Stimulated activated CD8-positive, alpha-beta memory T cell treated with anti-CD3 and anti-CD28 coated beads, Interleukin-4, amount 100 ng/mL, for 4 hours (primary cell): ENCODE measurements at places on chromosomes 3 and 15.

DNA sequence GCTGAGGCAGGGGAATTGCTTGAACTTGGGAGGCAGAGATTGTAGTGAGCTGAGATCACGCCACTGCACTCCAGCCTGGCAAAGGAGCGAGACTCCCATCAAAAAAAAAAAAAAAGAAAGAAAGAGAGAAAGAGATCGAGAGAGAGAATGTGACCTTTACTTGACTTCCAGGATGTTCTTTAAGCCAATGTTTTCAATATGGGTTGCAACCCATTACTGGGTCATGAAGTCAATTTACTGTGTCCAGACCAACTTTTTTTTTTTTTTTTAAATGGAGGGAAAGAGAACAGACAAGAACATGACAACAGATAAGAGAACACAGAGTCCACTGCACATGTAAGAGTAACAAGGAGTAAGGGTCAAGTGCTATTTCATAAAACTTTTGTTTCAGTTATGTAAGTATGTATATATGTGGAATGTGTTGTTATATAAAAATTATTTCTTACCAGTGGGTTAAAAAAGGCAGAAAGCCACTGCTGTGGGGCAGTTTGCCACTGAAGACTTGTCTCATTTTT is 29.8 kb downstream of the RAB8B start:
- no peak for DNase-seq

- DNase-seq: no peak
These were observed 64.6 kb downstream of the LYSMD4 start for GRCh38 chr15:99668533-99669182.

DNA sequence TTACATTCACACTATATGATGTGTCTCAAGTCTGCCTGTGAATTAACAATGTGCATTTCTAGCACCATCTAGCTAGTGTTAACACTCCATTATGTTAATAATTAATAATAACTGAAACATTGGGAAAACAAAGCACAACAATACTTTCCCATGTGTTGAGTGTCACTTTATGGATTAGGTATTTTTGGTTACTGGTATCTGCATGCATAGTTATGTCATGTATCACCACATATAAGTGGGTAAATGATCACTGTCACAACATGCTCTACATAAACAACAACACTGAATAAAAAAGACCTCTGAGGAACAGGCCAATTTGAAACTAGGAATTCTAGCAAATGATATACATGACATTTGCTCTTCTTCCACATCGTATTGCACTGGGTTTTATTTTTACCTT is 74.7 kb downstream of the MLH1 start:
- DNase-seq: no peak

DNA sequence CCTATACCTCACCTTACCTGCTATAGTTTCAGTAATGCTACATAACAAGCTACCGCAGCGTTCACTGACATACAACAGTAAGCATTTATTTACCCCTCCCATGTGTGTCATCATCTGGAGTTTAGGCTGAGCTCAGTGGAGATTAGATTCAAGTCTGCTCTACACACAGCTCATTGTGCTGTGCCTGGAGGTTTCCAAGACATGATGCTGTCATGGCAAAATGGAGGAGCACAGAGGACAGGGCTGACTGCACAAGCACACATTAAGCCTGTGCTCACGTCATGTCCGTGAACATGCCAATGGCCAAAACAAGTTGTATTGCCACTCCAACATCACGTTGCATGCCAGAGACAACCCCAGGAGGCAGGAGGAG is 333.8 kb upstream of the TRIM42 start:
- DNase-seq: no peak

DNA sequence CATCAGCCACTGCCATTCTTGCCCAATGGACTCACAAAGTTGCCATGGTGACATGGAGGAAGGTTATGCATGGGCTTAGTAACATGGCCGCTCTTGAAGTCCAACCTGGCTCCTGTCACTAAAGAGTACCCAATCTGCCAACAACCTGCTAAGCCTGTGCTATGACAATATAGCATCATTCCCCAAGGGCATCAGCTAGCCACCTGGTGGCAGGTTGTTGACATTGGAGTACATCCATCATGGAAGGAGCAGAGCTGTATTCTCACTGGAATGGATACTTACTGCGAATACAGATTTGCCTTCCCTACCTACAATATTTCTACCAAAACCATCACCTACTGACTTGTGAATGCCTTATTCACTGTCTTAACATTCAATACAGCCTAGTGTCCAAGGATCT is 138.9 kb upstream of the RORA start:
- no peak for DNase-seq

DNA sequence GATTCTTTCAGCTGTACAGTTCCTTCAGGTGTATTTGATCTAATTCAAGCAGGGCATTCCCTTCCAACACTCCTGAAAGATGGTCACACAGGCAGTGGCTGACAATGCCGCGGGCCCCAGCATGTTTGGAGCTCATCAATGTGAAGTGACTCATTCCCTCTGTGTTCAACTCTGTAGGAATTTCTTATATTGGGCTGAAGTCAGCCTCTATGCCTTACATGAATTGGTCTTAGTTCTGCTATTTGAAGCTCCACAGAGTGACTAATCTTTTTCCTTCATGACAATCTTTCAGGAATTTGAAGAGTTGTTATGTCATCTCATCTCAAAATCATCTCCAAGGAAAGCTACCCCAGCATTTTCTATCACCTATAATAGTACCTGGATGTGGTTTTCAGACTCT is 142.5 kb upstream of the C2CD4B start:
- no peak for DNase-seq

- DNase-seq: no peak
These were observed 28.5 kb downstream of the MFSD1 start for GRCh38 chr3:158830391-158830790.

DNA sequence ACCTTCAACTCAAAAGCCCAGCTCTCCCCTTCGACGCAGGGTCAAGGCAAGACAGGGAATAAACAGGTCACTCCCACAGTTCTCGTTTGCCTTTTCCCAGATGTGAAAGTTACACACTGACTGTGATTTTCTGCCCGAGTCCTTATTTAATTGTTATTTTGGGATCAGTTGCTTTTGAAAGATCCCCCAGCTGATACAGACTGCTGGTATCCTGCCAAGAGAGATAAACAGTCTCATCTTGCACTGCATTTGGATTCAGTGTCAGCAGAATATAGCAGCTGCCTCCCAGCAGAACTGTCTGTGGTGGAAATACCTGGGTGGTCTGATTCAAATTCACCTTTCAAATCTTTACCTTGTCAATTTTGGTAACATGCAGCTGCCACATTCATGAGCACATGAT is 56.0 kb upstream of the FAM3D start:
- no peak for DNase-seq

DNA sequence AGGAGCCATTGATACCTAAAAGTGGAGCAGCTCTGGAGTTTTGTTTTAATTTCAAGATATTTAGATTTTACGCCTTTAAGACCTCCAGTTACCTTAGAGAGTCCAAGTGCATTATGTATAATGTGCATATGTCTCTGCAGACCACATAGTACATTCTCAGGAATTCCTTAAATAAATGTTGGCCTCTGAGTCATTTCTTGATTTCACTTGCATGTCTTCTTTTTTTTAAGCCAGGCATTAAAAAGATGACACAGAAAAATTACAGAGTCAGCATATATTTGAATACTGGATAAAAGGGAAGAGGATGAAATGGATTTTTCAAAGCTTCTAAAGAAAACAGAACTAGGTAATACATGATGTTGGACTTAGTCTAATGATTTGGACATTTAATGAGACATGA is 125.2 kb downstream of the TMCO5A start:
- DNase-seq: no peak

DNA sequence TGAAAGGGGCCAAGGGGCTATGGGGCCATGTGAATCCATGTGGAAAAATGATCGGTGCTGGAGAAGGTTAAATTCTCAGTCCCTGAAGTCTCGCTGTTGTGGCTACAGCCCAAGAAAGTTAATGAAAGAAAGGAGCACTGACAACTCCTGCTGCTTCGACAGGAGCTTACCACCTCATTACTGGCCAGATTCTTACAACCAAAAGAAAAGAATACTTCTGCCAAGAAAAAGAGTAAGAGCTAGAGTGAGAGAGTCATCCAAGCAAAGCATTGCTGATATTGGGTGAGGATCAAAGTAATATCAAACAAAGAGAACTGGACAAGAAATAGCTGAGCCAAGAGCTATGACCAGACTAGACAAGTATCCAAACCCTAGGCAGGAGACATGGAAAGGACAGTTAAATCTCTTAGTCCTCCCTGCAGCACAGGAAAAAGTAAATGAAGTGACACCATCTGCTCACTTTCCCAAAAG is 348.4 kb upstream of the PLSCR5 start:
- DNase-seq: no peak

- no peak for DNase-seq
These were observed 138.9 kb downstream of the GREM1 start for GRCh38 chr15:32856753-32857152.

DNA sequence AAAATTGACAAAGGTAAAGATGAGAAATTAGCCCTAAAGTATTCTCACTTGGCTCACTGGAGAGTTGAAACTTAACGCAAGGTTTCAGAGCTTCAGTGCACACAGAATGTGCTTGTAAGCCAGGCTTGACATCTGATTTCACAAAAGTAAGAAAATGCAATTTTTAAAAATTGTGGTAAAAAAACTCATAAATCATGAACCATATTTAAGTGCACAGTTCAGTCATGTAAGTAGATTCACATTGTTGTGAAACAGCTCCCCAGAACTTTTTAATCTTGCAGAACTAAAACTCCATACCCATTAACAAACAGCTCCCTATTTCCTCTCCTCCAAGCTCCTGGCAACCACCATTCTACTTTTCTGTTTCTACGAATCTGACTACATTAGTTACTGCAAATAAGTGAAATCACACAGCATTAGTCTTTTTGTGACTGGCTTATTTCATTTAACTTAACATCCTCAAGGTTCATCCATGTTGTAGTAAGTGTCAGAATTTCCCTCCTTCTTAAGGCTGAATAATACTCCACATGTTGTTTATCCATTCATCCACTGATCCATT is 14.5 kb downstream of the RTP3 start:
- no peak for DNase-seq
